ENCODE measurements at places on chromosomes 2 and 18.

- DNase-seq: peak; percentile 65
These were observed 44.9 kb upstream of the YWHAQ start for GRCh38 chr2:9675415-9676351.

- DNase-seq: peak; percentile 32
These were observed 55.8 kb upstream of the FAM136A start for GRCh38 chr2:70357684-70358071.

GRCh38 chr2:124609667-124610066 lies 584.6 kb downstream of the CNTNAP5 start:
- DNase-seq: no peak

- no peak for DNase-seq
These were observed 980 bp upstream of the PPP4R1 start for GRCh38 chr18:9615280-9615797.

- no peak for DNase-seq
These were observed 112.2 kb downstream of the SRBD1 start for GRCh38 chr2:45498661-45499550.

DNA sequence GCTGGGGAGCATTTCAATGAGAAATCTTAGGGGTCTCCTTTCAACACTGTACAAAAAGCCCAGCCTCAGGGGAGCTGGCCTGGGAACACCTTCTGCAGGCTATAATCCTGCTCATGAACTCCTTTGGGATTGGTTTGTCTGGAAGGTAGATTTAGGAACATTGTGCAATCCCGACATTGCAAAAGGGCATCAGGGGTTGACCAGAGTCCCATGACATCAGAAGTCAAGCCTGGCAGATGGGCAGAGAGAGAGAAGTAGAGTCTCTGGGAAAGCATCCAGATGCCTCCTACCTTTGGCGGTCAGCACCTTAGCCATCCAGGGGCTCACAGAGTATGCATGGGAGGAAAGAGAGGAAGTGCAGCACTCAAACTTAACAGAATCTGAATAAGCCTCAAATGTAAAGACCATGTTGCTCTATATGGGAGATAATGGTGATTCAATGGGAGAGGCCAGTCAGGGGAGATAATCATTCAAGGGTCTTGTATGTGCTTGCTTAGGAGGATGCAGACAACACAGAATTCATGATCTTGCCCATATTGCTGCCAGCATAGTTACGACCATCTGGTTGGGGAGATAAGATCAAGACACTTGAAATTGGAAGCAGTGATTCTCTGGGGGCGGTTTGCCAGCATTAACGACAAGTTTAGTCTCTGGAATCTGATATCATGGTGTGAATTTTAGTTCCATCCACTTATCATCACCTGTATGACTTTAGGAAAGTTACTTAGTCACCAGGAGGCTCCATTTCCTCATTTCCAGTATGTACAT lies 58.3 kb upstream of the UPP2 start:
- no peak for DNase-seq

GRCh38 chr2:66940080-66940479 lies 457.1 kb upstream of the ETAA1 start:
- DNase-seq: no peak

DNA sequence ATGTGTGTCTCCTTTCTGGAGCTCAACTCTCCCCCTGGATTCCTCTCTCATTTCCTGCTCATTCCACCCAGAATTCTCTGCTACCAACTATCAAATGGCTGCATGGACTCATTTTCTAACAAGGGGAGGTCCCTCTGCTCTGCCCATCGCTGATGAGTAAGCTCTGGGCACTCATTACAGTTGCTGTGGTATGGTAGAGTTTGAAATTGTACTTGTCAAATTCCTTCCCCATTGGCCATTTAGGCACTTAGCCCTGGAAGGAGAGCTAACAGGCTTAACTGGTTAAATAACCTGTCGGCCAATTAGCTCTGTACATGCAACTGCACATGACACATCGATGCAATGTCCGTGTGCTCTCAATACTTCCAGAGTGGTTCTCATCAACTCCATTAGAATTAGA lies 20.4 kb downstream of the COL6A3 start:
- DNase-seq: no peak

DNA sequence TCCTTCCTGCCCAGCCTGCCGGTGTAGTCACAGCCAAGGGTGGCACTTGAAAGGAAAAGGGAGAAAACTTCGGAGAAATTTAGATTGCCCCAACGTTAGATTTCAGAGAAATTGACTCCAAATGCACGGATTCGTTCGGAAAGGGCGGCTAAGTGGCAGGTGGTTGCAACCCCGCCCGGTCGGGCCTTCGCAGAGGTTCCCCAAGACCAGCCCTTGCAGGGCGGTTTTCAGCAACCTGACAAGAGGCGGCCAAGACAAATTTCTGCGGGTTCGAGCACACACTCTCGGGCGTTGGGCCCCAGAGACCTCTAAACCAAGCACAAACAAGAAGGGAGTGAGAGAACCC lies 4.8 kb downstream of the ONECUT2 start:
- no peak for DNase-seq

DNA sequence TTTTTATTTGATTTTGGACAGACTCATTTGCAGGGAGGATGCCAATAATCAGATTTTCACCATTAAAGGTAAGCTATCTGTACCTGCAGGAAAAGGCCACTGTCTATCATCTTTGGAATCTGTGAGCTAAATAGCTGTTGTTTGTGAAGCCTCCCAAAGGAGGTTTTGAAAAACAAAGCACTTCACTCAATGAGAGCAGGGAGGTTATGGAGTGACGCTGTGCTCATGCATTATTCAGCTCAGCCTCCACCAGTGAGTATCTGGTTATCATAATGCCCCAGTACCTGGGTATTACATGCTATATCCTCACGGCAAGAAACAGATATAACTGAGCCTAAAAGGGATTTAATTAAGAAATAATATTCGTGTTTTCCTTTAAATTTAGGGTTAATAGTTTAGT lies 189.6 kb upstream of the PIK3C3 start:
- no peak for DNase-seq

DNA sequence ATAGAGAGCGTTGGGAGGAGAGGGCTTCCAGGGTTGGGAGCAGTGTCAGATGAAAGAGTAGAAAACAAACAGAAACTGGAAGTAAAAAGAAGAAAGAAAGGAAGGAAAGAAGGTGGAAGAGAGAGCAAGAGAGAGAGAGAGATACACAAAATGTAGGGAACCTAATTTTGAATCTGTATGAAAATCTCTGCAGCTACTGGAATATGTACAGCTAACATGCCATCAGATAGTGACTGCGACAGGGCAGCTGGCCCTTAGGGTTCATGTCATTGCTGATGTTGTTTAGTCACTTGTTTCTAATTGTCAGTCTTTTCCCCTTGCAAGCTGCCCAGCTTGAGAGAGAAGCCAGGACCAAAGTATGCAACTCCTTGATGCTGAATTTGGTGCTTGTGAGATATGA lies 85.8 kb downstream of the POLE4 start:
- no peak for DNase-seq

DNA sequence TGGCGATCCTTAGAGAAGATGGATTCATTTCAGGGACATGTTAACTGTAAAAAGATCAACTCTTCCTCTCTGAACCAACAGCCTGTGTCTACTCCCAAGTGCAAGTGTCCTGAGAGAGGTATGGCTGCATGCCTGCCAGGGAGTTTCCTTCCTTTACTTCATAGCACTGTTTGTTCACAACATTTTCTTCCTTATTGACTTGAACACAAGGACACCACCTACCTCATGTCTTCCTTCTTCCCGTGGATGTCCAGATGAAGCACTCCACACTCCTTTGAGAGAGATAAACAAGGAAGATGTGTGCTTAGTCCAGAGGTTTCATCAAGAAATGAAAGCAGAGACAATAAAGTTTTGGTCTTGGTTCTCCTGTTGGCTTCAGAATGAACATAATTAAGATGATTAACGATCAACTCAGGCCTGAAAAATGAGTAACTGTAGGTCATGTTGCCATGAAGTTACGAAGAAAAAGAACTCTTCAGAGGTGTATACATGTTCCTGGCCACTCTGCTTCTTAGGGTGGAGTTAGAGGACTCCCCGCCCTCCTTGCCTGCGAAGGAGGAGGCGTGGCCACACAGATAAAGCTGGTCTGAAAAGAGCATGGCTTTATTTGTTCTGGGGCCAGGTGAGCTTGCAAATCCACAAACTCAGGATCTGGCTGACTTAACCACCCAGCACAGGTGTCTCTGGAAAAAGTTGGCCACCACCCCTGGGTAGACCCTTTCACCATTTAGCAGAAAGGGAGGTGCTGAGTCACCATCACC lies 155.0 kb upstream of the KCTD1 start:
- DNase-seq: no peak

- DNase-seq: no peak
These were observed 221.6 kb downstream of the PIK3C3 start for GRCh38 chr18:42176599-42176998.

- no peak for DNase-seq
These were observed 58.9 kb upstream of the KCNG2 start for GRCh38 chr18:79738581-79739439.

DNA sequence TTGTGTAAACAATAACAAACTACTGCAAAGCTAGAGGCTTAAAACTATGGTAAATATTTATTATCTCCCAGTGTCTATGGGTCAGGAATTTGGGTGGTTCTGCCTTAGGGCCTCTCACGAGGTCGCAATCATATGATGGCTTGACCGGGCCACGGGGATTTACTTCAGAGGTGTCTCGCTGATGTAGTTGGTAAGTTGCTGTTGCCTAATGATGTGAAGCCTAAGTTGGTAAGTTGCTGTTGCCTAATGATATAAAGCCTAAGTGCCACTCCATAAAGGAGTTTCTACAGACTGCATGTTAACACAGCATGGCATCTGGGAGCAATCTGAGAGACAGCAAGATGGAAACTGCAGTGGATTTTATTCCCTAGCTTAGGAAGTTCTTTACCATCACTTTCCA lies 35.8 kb downstream of the FMNL2 start:
- DNase-seq: no peak

Data from SW480 (cell line).